AG09309 (cell line): ENCODE measurements at places on chromosomes 16 and 17.

DNA sequence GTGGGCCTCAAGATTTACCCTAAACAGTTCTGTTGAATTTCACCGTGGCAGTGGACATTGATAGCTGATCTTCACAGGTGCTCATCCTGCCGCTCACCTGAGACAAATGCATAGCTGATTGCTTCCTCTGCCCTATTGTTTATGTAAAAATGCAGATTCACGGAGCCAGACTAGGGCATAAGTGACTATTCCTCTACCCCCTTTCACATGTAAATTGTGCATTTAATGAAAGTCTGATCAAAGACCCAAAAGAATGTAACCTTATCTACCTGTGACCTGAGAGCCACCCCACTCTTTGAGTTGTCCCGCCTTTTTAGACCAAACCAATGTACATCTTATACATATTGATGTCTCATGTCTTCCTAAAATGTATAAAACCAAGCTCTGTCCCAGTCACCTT is 312.4 kb upstream of the CDH5 start:
- DNase-seq: no peak

GRCh38 chr17:35930211-35931065 is at the start of gene RDM1:
TSS of gene RDM1 (minus strand) at chr17:35930773. CDS start at chr17:35930727, 46 bp downstream.
- DNase-seq: no peak

GRCh38 chr17:4808378-4808767 is 1.4 kb downstream of the PLD2 start:
- DNase-seq: no peak

GRCh38 chr17:48692049-48692448 is 30.3 kb downstream of the PRAC1 start:
- no peak for DNase-seq

DNA sequence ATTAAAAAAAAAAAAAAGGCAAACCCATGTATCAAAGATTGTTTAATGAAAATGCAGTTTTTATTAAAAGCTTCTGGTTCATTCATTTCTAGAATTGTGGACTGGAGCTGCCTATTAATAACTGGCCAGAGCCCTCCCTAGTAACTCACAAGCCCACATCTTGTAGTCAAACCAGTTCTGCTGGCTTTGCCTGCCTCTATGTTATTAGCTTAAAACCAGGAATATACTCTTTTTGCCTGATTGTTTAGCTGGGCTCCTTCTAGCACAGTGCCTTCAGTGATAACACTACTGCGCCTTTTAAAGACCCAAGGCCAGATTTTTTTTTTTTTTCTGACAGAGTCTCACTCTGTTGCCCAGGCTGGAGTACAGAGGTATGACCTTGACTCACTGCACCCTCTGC is 26.0 kb downstream of the TAC4 start:
- no peak for DNase-seq

- no peak for DNase-seq
These were observed 86.0 kb downstream of the IRF8 start for GRCh38 chr16:85984947-85985451.

DNA sequence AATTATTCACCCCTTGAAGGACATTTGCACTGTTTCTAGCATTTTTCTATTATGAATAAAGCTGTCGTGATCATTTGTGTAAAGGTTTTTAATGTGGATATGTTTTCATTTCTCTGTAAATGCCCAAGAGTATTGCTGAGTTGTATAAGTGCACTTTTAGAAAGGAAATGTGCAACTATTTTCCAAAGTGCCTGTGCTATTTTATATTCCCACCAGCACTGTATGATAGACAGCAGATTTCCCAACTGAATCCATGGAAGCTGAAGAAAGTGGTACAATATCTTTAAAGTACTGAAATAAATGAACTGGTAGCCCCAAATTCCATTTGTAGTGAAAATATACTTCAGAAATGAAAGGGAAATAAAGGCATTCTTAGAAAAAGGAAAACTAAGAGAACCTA is 238.4 kb downstream of the BCAS3 start:
- DNase-seq: no peak

- no peak for DNase-seq
These were observed 400 bp downstream of the CCDC42 start for GRCh38 chr17:8744086-8744785.

DNA sequence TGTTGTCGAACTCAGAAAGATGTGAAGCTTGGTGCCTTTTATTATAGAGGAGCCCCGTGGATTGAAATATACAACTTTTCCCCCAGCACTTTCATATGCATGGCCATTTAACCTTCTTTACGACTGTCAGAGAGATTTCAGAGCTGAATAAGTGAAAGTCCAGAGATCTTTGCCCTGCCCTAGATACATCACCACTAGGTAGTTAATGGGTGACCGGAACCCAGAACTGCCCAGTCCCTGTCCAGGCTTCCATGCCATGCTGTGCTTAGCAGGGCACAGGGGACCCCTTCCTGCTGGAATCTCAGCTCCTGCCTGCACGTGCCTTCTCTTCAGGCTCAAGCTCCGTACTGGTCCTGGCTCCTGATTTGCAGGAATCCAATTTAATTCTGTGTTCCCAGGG is 32.2 kb downstream of the SRL start:
- DNase-seq: no peak

DNA sequence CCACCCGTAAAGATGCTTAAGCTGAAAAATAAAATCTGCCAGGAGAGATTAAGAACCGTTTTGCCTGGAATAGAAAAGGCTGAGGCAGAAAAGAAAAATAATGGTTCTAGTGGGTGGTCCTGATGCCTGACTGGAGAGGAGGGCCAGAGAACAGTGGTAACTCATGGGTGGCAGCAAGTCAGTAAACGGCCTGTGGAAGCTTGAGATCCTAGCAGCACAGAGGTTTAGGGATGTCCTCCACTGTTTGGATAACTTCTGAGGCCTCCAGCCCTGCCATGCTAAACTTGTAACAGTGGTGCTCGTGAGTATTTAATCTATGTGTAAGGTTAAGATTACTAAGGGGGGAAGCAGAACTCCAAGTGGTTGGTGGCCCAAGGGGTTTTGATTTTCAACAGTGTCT is 21.2 kb upstream of the PHAF1 start:
- no peak for DNase-seq

DNA sequence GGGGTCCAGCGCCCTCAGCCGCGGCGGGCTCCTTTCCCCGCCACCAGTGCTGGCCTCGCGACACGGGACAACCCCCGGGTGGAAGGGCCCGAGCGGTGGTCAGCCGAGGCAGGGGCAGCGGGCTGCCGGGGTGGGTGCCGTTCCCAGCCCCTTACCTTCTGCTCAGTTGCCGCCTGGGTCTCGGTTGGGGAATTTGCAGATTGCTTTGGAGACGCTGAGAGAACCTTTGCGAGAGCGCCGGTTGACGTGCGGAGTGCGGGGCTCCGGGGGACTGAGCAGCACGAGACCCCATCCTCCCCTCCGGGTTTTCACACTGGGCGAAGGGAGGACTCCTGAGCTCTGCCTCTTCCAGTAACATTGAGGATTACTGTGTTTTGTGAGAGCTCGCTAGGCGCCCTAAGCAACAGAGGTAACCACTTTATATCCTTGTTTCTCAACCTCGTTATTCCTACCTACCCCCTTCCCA is 381 bp downstream of the CTNS start:
- no peak for DNase-seq

DNA sequence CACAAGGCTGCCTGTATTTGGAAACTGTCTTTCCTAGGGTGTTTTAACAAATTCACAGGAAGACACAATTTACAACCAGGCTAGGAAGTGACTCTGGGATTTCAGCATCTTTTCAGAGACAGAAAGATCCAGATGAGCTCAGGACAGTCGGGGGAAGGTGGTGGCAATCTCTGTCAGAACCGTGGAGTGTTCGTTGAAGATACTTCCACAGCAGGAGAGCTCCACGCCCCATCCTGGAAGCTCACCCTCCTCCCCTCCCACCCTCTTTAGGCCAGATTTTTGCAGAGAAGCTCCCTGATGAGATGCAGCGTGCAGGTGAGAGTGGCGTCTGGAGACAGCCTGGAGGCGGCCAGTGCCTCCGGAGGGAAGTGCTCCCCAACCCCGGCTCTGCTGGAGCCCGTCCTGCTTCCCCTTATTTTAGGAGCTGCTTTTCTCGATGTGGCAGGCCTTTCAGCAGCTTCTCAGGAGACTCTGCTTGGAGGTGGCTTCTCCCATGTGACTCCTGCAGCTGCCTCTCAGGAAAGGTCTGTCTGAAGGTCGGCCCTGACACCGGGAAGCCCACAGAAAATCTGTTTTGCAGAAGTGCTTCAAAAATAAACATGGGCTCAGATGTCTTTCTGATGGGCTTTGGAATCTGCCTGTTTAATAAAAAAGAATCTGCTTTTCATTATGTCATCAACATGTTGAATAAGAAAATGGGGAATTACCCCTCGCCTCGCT is 186.4 kb upstream of the CHMP6 start:
- no peak for DNase-seq

GRCh38 chr17:4247971-4248388 is 15.8 kb downstream of the ANKFY1 start:
- no peak for DNase-seq

- peak; percentile 7 for DNase-seq
These were observed 4.1 kb upstream of the CDH15 start for GRCh38 chr16:89167425-89167941.

DNA sequence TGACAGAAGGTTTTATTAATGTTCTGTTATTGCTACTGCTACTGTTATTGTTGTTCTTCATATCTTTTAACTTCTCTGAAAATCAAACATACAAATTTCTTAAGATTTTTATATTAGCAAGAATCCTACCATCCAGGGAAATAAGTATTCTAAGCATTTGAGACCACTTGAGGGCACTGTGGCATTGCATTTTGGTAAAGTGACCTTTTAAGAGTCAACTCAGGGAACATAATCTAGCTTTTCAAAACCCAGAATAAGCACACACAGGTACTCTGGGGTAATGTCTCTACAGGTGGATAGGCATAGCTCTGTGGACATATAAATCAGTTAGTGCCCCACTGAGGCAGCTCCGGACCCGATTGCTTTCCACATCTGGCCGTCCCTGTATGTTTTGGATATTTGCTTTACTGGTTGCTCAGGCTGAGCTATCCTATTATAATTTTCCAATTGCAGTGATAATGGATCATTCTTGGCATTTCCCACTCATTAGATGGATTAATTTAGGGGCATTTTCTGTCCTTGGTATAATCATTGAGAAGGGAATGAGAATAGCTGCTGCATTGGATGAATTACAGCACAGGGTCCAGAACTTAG is 1425.1 kb upstream of the CDH8 start:
- DNase-seq: peak; percentile 10

GRCh38 chr17:48502312-48502711 is 28.5 kb downstream of the HOXB1 start:
- no peak for DNase-seq

DNA sequence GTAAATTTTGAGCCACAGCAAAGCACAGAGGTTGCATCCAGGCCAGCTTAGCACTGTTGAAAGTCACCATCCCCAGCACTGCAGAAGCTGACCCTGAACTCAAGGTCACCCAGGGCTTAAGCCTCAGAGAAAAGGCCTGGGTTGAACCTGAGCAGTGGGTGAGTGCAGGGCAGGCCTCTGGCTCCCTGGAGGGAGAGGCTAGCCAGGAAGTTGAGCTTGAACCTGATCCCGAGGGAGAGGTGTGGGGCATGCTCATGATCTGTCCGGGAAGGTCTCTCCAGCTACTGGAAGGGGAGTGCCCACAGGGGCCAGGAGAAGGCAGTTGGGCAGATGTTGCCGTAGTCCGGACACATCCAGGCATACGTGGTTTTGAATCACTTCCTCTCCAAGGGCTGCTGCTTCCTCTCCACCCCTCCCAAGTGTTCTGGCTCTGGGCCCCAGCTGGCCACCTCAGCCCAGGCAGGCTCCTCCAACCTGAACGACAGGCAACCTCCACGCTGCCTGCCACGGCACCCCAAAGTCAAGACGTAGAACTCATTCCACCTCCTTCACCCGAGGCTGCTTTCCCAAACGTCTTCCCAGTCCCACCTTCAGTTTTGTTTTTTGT is 18.4 kb downstream of the CARHSP1 start:
- DNase-seq: no peak

- no peak for DNase-seq
These were observed 187.0 kb downstream of the SEC14L1 start for GRCh38 chr17:77327566-77328464.

DNA sequence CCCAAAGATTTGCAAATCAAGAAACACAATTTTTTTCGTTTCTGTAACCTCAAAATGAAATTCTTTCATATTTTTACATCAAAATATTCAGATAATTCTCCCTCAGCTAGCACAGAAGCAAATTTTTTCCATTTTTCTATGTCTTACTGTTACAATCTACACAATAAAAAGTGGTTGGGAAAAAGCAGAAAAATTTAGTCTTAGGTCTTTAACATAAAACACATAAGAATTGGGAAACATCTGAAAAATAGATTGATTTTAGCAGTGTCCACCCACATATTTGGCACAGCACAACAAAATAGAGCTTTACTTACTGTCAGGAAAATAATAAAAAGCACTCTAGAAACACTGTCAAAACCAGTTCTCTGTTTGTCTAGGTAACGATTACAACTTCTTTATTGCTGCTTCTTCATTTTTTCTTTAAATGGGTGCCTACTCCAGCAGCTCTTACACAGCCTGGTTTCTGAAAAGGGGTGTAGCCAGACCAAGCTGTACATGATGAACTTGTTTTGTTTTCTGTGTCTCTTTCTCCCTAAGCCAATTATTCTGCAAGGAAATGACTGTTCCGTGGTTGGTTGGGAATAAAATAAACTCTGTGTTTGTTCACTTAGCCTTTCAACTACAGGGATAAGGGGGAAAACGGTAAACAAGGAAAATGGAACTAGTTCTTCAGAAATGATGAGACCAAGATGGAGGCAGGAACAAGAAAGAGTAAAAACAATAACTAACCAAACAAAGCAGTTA is at the start of gene ABCA6:
TSS of gene ABCA6 (minus strand) at position 465 of the 744 bp plus-strand sequence. CDS start 1,192 bp downstream, outside the sequence.
- DNase-seq: peak; percentile 10

GRCh38 chr17:29590411-29591145 is 1.1 kb upstream of the GIT1 start:
- DNase-seq: no peak

- DNase-seq: no peak
These were observed 7.8 kb downstream of the MYO15B start for GRCh38 chr17:75595284-75595919.

DNA sequence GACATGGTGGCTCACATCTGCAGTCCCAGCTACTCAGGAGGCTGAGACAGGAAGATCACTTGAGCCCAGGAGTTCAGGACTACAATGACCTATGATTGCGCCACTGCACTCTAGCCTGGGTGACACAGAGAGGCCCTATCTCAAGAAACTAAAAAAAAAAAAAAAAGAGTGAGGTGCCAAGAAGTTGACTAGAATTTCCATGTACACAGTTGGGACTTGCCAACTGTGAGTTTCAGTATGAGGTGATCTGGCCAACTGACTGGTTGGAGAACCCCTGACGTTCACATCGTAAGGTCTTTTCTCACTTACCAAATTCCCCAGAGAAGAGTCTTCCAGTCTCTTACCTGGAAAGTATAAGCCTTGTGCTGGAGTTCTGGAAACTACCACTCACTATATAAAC is 3.1 kb upstream of the MED11 start:
- no peak for DNase-seq

GRCh38 chr16:61590577-61590976 is 445.7 kb downstream of the CDH8 start:
- DNase-seq: no peak

DNA sequence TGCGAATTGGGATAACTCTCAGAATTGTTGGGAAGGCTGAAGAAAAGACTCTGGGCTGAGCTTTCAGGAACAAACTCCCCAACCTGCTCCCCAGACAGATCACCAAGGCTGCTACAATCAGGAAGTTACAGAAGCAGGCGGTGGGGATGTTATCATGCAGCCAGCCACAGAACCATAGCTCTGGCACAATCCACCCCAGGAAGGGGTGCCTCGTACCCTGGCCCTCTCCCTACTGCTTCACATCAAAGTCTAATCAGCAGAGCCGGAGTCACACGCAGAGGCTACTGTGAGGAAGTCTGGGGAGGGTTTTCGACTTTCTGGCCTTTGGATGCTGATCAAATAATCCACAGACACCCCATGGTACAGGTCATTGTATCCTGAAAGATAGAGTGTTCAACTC is 86.8 kb downstream of the NTN1 start:
- no peak for DNase-seq
